Stimulated activated CD8-positive, alpha-beta memory T cell treated with anti-CD3 and anti-CD28 coated beads, Interleukin-15, amount 100 ng/mL, for 1 hour (primary cell): ENCODE measurements at places on chromosomes 5 and 9.

- DNase-seq, result no peak
These were observed 190.8 kb upstream of the RASA1 start for GRCh38 chr5:87076931-87077330.

DNA sequence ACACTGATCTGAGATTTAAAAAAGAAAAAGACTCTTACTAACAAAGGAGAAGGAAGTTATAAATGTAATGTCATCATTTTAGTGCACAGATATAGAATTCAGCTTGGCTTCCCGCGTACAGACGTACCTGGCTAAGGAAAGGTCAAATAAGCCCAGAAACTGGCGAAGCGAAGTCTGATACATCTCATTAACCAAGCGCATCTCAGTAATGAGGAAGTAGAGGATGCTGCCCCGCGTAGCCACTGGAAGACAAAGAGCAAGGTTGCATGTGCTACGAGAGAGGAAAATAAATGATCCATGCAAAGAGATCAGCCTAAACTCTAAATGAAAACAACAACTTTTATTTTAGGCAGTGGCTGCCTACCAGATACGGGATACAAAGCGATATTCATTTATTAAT is 208.8 kb downstream of the DNAH5 start:
- no peak for DNase-seq

DNA sequence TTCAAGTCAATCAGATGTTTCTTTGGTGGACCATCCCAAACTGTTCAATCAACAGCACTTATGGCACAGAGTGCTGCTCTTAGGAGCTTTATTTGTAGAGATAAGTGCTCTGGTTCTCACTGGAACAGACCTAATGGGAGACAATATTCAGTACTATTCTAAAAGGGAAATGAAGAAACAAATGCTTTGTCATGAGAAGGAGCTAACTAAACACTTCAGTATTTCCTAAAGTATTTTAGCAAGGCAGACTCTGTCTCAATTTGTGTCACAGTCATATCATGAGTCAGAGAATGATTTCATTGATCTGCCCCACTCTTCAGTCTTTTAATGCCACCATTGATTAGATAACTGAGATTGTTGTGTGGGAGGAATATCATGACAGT is 175.3 kb downstream of the SLF1 start:
- no peak for DNase-seq

- DNase-seq, result no peak
These were observed 140.1 kb downstream of the CEMIP2 start for GRCh38 chr9:71628247-71628646.

DNA sequence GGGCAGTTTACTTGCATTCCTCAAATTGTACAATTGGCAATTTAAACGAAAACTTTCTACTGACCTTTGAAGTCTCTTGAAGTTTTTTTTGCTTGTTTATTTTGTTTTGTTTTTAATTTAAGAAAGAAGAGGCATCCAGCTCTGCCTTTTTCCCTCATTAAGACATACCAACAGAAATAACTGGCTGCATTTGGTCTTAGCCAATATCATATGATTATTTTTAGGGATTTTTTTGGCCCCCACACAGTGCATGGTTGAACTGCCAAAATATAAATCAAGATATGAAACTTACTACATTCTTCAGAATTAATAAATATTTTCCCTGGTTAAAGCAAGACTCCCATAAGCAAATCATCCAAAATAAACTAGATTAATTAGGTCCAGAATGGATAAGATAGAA is 79.4 kb downstream of the ALDH1A1 start:
- no peak for DNase-seq

DNA sequence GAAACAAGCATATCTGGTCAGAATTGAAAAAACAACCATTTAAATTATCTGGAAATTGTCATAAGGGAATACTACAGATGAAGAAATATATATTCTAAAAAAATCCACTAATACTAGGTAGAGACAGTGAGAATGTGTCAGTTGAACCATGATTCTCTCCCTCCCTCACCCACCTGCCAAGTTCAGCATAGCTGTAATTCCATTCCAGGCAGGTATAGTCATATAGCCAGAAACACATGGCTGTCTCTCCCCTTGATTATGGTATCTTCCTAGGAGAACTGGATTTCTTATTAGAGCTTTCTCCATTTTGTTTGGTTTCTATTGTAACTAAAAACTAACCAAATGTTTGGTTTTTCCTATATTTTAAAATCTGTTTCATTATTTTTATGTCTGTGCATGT is 509.2 kb downstream of the CDH10 start:
- DNase-seq, result no peak

GRCh38 chr9:125747053-125747764 is at the start of gene PBX3:
Gene PBX3, plus strand, starts transcription at chr9:125747373.
- DNase-seq, result peak; percentile 15

GRCh38 chr5:34998058-34998789 is 49.5 kb downstream of the AGXT2 start:
- no peak for DNase-seq

GRCh38 chr9:112338561-112338960 is 5.1 kb upstream of the PTBP3 start:
- DNase-seq, result no peak

DNA sequence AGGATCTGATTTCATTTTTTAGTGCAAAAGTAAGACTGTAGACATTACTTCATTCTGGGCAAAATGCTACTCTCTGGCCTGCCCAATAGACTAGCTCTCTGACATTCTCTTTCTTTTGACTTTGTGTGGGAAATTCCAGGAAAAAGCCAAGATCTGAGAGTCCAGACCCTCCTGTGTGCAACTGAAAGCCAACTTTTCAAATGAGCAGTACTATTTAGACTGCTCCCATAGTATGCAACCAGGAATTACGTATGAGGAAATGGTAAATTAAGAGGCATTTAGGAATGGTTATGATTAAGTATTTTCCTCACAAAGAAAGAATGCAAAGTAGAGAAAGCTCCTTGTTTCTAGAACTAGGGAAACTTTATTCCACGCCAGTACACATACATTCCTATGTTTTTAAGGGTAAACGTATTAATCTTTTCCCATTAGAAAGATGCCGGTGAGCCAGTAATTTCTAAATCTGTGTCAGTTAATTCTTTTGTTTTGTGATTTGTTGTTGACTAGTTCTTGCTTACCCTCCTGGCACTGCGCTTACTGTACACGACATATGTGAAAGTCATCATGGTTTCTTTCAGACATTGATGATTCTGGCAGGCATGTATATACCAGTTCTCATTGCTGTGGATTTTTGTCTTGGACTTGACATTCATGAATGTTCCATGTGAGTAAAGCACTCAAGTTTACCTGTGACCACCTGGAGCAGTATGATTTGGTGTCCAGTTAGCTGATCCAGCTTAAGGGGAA is 56.0 kb downstream of the AOPEP start:
- no peak for DNase-seq

DNA sequence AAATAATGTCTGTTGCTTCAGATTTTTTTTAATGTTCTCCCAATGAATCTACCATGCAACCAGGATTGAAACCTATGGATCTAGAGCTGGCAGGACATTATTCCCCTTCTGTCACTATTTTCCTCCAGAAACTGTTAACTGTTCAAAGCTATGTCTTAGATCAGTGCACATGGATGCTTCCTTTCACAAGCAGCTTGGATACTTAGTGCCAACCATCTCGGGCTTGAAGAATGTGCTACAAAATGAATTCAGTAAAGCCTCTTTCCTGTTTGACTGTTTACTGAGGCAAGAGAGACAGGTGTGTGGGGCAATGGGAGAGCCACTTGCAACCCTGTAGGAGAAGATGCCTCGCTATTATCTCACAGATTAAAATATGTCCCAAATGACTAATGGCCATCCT is 774.8 kb downstream of the KCTD16 start:
- DNase-seq, result no peak

DNA sequence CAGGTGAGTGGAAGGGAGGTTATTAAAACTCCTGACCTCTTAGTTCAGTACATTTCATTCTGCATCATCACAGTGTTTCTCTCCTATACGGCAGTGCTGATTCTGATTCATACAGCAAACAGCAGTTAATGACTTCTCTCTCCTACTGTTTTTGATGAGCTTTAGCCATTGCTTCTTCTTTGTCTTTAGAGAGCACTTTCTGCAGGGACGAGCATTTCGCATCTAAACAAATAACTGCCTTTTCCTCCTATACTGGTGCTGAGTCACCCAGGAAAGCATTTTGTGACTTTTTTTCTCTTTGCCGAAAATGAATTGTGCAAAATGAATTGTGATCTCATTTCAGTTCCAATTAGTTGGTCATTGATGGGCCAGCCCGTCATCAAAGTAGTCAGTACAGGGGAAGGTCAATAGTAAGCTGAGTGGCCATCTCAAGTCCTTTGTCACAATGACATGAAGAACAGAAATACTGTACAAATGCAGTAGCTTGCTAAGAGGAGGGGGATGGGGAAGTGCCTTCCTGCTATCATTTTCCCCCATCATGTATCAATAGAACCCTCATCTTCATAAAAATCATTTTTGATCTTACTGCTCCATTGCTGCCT is 98.5 kb downstream of the INSYN2B start:
- no peak for DNase-seq

DNA sequence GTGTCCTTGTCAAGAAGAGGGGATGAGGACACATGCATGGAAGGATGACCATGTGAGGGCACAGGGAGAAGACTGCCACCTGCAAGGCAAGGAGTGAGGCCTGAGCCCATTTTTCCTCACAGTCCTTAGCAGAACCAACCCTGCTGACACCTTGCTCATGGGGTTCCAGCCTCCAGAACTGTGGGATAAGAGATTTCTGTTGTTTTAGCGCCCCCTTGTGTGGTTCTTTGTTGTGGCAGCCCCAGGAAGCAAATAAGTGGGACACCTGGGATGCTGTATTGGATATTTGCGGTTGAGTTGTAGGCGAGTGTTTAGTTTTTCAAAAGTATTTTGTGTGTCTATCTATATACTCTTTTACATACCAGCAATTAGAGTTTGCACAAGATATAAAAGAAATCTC is 206.4 kb downstream of the NXNL2 start:
- no peak for DNase-seq

GRCh38 chr9:120625222-120625621 is 45.3 kb upstream of the CDK5RAP2 start:
- DNase-seq, result no peak
